Lower lobe of right lung (tissue), 2 donors: ENCODE measurements at places on chromosomes 3 and 15.
A peak's percentile ranks its signal among the peaks of the same experiment; 100 is the strongest.

DNA sequence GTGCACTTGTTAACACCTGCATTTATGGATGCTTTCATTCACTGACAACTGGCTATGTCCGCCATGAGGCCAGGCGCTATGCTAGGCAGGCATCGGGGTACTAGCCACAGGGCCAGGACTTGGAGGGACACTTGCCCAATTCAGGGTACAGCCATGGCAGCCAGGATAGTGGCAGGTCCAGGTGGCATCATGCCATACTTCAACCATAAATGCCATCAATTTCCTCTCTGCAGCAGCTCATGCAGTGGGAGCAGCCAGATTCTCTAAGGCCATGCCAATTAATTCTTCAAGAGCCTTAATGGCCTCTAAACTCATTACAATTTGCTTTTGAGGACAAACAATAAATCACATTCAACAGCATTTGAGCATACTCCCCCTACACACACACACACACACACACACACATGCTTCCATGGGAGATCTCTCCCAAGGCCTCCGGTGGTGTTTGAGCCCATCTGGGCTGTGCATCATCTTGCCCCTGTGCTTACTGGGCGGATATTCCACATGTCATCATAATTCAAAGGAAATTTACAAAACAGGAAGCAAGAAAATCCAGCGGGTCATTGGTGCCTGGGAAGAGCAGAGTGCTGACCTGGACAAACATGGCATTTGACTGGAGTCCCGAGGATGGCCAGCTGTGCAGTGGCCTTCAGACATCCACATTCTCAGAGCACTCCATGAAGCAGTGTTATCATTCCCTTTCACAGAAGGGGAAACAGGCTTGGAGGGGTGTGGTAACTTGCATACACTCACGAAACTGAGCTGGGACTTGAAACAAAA is 109.1 kb downstream of the IQSEC1 start:
- no peak for DNase-seq

DNA sequence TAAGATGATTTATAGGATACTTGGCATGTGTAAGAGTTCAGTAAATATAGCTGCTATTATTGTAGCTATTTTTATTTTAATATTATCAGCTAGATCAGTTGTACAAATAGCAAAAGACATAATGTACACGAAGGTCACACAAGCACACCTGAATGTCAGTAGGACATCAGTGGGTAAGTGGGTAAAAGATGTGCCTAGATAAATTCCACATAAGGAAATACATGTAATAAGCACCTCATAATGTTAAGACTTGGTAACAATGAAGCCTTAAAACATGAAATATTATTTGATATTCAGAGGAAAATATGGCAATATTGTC is 41.5 kb downstream of the ABHD2 start:
- no peak for DNase-seq

GRCh38 chr3:120177151-120177550 is 82.9 kb upstream of the GSK3B start:
- DNase-seq: peak; percentile 60

DNA sequence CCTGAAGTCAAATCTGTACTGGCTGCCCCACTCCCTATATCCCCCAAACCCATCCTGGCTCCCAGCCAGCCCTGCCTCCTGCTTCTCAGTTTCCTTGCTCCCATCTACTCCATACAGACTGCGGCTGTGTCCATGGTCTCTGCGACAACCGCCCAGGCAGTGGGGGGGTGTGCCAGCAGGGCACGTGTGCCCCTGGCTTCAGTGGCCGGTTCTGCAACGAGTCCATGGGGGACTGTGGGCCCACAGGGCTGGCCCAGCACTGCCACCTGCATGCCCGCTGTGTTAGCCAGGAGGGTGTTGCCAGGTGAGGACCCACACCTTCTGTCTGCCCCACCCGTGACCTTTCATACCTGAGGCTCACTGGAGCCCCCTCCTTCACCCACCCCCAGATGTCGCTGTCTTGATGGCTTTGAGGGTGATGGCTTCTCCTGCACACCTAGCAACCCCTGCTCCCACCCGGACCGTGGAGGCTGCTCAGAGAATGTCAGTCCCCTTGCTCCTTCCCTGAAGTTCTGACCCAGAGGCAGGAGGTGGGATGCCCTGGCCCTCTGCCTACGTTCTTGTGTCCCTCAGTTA is 14.7 kb downstream of the STAB1 start:
- DNase-seq: no peak

DNA sequence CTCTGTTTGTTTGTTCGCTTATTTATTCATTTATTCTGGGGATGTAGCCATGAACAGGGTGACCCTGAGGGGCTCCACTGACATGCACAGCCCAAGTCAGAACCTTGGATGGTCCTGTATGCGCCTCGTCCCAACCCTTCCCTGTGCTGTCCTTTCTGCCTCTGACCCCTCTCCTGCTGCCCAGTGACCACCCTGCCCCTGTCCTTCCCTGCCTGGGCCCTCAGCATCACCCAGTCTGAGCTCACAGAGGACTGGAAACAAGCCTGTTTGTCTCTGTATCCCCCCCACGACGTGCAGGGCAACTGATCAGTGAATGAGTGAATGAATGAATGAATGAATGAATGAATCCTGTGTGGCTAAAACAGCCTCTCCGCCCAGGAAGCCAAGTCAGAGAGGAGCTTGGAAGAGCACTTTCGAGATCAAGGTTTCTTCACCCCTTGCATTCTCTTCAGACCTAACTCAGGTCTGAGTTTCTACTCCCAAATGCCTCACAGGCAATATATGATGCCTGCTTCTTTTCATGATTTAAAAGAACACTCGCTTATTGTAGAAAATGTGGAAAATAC is 157.7 kb downstream of the SMAD6 start:
- DNase-seq: no peak

DNA sequence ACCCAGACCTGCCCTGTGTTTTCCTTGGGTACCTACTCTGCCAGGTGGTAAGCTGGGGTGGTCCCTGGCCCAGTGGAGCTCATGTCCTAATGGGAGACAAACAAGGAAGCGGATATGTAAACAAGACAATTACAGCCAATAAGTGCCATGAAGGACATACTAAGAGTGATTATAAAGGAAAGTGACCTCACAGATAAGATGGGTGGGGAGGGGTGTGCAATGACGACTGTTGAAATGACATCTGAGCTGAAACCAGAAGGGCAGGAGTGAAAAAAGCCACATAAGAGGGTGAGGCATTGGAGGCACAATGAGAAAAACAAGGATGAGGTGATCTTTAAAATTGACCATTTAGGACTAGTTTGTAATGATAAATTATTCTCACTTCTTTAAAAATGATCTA is 336.2 kb upstream of the IL12A start:
- DNase-seq: no peak

DNA sequence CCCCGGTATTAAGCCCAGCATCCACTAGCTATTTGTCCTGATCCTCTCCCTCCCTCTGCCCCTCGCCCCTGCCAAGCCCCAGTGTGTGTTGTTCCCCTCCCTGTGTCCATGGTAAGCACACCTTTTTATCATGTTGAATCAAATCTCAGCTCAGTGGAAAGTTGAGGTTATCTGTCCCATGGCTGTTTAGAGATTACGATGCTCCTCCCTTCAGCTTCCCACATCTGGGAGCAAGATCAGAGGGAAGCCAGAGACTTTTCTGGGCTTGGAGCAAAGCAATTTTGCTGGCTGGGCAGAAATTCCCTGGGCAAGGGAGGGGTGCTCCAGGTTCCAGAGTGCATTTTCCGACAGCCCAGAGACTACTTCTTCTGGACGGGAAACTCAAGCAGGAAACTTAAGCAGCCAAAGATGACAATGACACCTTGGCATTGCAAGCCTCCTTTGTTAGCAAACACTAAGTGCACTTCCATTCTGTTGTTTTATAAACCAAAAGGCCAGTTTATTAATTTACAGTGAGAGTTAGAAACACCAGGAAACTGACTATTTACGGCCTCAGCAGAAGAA is 104.5 kb downstream of the MESD start:
- DNase-seq: no peak

- no peak for DNase-seq
Observed at GRCh38 chr3:114789803-114790202, 357.3 kb downstream of the ZBTB20 start.

DNA sequence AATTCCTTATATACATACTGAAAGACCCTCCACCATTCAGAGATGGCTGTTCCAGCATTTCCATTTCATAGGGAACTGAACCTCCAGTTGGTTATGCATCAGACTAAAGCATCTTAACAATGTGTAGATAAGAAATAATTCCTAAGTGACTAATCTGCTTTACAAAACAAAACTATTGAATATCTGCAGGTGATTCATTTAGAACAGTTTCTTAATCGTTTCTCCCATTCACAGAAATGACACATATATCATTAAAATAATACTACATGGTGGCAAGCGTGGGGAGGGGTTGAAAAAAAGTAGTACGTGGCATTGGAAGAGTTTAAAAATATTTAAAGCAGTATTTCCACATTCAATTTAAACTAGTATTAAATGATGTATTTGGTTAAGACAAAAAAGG is 19.5 kb downstream of the COPS2 start:
- DNase-seq: no peak

DNA sequence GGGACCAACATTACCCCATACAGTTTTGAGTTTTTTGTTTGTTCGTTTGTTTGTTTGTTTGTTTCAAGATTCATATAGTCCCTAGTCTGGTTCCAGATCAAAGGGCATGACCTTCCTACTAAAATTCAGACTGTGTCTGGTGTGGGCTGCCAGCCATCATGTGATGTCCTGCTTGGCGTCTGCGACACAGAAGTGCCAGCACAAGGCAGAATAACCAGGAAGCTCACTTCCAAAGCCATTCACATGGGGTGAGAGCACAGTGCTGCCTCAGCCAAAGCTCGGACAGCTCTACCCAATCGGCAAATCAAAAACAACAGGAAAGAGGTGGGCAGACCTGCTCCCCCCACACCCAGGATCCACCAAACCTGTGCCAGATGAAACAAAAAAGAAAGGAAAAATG is 142.6 kb upstream of the THBS1 start:
- peak; percentile 63 for DNase-seq

DNA sequence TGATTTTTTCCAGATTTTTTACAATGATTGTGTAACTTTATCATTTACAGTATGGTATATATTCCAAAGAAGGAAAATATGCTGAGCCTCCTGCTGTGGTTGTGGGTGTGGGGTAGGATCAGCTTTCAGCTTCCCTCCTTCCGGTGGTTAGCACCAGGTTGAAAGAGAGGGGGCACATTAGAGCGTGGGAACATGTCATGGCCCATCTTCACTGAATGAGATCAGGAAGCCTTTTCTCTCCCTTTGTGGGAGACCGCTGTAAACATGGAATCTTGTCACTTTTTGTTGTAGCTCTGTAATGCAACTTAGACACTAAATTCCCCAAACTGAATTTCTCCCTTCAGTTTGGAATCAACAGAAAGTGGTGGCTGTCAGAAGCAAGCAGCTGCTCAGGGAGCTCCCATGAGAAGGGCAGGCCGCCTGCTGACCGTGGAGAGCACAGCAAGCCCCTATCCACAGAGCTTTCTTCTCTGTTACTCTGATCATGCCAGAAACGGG is 86.7 kb upstream of the LIMD1 start:
- DNase-seq: no peak
